ENCODE measurements at places on chromosomes 3 and 15.
A peak's percentile ranks its signal among the peaks of the same experiment; 100 is the strongest.

DNA sequence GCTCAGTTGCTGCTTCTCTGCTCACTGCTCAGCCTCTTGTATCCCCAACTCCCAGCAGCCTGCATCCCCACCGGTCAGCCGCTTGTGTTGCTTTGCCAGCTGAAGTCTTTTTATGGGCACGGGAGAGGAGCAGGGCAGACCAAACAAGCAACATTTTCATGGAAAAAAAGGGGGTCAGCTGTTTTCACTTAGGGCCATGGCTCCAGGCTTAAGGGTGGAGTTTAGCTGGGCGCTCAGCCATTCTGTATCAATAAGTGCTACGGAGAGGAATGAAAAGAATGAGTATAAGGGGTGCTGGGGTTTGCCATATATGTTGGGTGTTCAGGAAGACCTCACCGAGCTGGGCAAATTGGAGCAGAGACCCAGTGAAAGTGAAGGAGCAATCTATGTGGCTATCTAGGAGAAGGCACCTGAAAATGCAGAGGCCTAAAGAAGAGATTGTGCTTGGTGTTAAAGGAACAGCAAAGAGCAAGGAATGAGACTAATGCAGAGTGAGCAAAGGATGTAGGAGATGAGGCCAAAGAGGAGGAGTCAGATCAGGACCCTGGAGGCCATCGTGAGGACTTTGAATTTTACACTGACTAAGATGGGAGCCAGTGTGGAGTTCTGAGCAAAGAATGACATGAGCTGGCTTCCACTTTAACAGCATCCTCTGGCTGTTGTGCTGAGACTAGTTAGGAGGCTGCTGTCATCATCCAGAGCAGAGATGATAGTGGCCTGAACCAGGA lies 16.6 kb upstream of the IREB2 start:
- DNase-seq: no peak
- H3K4me3 ChIP-seq: no peak overlapping the region
- peaks cover 8% of the 10 kb centered on the region for H3K4me1 ChIP-seq

DNA sequence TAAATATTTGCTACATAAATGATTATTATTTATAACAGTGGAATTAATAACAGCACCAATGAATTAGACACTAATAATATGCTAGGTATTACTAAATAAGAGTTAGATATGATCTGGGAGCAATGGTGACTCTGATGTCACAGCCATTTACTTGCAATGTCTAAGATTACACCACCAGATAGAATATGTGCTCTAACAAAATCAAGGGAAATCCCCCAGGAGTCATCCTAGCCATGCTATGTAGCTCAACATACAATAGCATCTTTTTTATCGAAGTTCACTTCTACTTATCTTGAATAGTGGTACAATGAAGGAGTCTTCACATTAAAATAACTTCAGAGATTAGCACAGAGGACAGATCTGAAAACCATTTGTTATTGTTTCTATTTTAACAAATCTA lies 154.0 kb downstream of the FMN1 start:
- H3K27me3 ChIP-seq: peaks cover 29% of the 10 kb centered on the region
- no peaks in the 10 kb centered on the region for H3K36me3 ChIP-seq
- no peaks in the 10 kb centered on the region for H3K4me1 ChIP-seq

DNA sequence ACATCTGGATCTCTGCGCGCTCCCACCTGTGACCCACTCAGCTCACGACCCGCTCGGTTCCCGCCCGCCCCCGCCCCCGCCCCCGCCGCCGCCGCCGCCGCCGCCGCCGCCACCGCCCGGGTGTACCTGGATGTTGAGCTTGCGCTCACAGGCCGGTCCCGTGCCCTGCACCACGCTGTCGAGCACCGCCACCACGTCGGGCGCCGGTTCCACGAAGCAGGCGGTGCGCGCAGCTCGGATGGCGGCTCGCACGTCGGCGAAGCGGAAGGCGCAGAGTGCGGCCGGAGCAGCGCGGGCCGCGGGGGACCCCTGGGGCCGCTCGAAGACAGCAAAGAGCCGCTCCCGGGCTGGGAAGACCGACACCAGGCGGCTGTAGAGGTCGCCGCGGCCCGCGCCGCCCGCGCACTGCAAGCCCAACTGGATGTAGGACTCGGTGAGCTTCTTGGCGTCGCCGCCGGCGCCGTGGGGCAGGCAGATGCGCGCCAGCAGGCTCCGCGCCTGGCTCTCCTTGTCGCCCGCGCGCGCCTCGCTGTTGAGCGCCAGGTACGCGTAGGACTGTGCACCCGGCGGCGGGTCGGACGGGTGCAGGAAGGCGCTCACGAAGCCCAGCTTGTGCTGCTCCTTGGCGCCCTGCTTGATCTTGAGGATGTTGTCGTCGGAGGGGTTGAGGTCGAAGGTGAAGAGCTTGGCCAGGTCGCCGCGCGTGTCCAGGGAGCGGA lies 1.1 kb downstream of the PLXND1 start:
- peak overlapping the region; percentile 89 for H3K27ac ChIP-seq
- peaks cover 41% of the 10 kb centered on the region for H3K27me3 ChIP-seq
- DNase-seq: peak; percentile 18
- H3K4me3 ChIP-seq: peak overlapping the region; percentile 89

GRCh38 chr15:34018021-34018645 lies 20.9 kb downstream of the AVEN start:
- H3K4me3 ChIP-seq: no peak overlapping the region
- peaks cover 3% of the 10 kb centered on the region for H3K4me1 ChIP-seq
- no peaks in the 10 kb centered on the region for H3K27me3 ChIP-seq
- H3K36me3 ChIP-seq: peaks cover 31% of the 10 kb centered on the region
- DNase-seq: no peak
- H3K27ac ChIP-seq: no peak overlapping the region

DNA sequence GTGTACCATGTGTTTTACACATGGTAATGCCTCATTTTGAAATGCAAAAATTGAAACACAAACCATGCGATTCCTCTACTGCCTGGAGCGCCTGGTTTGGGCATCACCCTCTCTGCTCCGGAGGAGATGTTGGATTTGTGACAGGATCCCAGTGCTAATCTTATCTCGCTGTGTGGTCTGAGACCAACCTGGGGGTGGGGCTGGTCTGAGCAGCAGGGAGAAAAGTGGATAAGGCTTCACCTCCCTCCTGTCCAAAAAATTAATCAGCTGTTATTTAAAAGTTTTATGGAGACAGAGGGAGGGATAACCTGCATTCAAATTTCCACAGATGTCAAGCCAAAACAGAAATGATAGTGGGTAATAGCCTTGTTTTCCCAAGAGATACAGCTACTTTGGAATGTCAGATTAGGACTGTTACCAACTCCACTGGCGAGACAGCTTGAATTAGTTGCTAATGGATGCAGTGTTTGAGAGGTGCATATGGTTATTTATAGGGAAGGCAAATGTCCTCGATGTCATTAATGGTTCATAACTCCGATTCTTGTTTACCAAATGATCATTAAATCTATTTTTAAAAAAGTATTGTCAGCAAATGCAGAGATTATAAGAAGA lies 54.0 kb upstream of the SKOR1 start:
- H3K27ac ChIP-seq: no peak overlapping the region
- no peak overlapping the region for H3K4me3 ChIP-seq
- H3K27me3 ChIP-seq: no peaks in the 10 kb centered on the region
- no peak for DNase-seq

DNA sequence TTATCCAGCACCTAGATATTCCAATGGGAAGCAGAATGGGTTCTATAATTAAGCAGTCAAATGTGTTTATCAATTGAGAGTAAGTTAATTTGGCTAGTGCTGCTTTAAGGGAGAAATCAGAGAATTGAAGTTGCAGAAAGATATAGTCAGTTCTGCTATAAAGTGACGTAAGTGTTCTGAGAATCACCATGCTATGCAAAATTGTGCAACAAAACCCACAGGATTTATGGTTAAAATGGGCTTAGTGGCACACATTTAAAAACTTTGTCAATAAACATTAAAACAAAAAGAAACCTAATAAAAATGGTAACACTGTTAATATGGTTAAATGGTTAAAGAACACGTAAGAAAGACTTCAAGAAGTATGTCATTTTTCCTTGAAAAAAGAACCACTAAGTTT lies 74.5 kb downstream of the TMEM108 start:
- peaks cover 3% of the 10 kb centered on the region for H3K4me1 ChIP-seq
- no peak for DNase-seq

DNA sequence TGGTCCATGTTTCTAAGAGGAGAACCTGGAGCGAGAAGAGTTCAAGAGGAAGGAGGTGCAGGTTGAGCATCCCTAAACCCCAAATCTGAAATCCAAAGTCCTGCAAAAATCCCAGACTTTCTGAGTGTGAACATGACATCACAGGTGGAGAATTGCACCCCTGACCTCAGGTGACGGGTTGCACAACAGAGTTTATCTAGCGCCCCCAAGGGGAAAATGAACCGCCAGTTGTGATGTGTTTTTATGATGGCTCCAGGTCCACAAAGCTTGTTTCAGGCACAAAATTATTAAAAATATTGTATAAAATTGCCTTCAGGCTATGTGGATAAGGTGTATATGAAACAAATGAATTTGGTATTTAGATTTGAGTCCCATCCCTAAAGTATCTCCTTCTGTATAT lies 420.0 kb downstream of the GABRB3 start:
- no peaks in the 10 kb centered on the region for H3K4me1 ChIP-seq
- no peaks in the 10 kb centered on the region for H3K27me3 ChIP-seq
- no peak overlapping the region for H3K4me3 ChIP-seq
- no peaks in the 10 kb centered on the region for H3K36me3 ChIP-seq

- no peak overlapping the region for H3K4me3 ChIP-seq
- H3K27ac ChIP-seq: no peak overlapping the region
- H3K36me3 ChIP-seq: no peaks in the 10 kb centered on the region
- no peaks in the 10 kb centered on the region for H3K27me3 ChIP-seq
Measured at GRCh38 chr15:71335591-71335990, 220.3 kb downstream of the THSD4 start.

GRCh38 chr3:154486949-154487348 lies 57.0 kb upstream of the GPR149 start:
- H3K27me3 ChIP-seq: no peaks in the 10 kb centered on the region
- no peak overlapping the region for H3K4me3 ChIP-seq
- no peaks in the 10 kb centered on the region for H3K36me3 ChIP-seq
- DNase-seq: no peak
- no peak overlapping the region for H3K27ac ChIP-seq

- H3K4me3 ChIP-seq: peak overlapping the region; percentile 98
- no peak for DNase-seq
- H3K27ac ChIP-seq: peak overlapping the region; percentile 100
- no peaks in the 10 kb centered on the region for H3K27me3 ChIP-seq
- peaks cover 16% of the 10 kb centered on the region for H3K4me1 ChIP-seq
Measured at GRCh38 chr3:44339181-44340057, 853 bp downstream of the TCAIM start.

DNA sequence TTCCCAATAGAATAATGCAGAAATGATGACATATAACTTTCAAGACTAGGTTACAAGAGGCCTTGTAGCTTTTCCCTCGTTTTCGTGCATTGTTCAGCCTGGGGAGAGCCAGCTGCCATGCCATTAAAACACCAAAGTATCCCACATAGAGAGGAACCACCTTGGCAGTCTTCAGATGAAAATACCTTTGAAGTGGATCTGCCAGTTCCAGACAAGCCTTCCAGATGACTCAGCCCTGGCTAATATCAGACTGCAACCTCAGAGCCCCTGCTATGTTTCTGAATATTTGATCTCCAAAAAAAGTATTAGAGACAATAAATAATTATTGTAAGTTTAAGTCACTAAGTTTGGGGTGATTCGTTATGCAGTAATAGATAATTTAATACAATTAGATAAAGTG lies 294.3 kb upstream of the GBE1 start:
- no peaks in the 10 kb centered on the region for H3K36me3 ChIP-seq
- no peaks in the 10 kb centered on the region for H3K4me1 ChIP-seq
- no peaks in the 10 kb centered on the region for H3K27me3 ChIP-seq
- no peak overlapping the region for H3K4me3 ChIP-seq
- H3K27ac ChIP-seq: no peak overlapping the region
- DNase-seq: no peak

- H3K27me3 ChIP-seq: peaks cover 27% of the 10 kb centered on the region
- DNase-seq: no peak
- H3K4me1 ChIP-seq: no peaks in the 10 kb centered on the region
- H3K4me3 ChIP-seq: no peak overlapping the region
- H3K27ac ChIP-seq: no peak overlapping the region
Measured at GRCh38 chr15:58046467-58046866, 19.0 kb downstream of the ALDH1A2 start.

- no peak overlapping the region for H3K27ac ChIP-seq
- no peaks in the 10 kb centered on the region for H3K27me3 ChIP-seq
- H3K4me1 ChIP-seq: peaks cover 11% of the 10 kb centered on the region
- peaks cover 54% of the 10 kb centered on the region for H3K36me3 ChIP-seq
- H3K4me3 ChIP-seq: no peak overlapping the region
Measured at GRCh38 chr3:125022206-125022605, 33.6 kb downstream of the HEG1 start.

DNA sequence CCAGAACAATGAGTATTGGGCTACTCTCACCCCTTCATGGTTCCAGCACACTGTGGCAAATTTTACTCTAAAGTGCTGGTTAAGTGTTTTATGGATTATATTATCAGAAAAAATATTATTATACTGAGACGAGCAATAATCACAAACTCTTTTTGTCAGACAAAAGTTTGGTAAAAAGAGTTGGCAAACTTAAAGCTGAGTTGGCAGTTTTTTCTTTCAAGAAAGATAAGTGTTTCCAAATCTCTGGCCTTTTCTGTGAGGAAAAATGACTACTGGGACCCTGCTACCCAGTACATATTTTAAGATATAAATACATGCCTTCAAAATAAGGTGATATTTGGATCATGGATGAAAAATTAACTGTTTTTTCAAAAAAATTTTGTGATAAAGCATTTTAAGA lies 471.5 kb upstream of the IL12A start:
- no peak for DNase-seq
- no peaks in the 10 kb centered on the region for H3K4me1 ChIP-seq
- no peak overlapping the region for H3K27ac ChIP-seq
- no peaks in the 10 kb centered on the region for H3K36me3 ChIP-seq

DNA sequence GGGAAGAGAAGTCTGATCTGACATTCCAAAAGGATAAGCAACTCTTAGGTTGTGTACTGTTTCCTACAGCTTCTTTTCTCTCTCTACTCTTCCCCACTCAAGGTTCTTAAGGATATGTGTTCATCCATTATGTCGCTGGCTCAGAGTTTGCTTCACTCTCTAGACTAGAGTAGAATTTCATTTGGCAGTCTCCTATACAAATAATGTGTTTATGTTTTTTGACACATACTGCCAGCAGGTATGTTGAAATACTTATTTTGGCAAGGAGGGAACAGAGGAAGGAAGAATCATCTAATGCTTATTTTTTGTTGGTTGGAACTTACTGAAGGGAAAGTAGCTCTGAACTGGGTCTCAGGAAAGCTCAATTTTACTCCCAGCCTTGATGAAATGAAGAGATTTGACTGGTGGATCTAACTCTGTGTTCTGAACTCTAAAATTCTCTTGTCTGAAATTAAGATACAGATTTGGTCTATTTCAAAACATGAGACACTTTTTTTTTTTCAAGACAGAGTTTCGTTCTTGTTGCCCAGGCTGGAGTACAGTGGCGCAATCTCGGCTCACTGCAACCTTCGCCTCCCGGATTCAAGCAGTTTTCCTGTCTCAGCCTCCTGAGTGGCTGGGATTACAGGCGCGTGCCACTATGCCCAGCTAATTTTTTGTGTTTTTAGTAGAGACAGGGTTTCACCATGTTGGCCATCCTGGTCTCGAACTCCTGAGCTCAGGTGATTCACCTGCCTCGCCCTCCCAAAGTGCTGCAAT lies 7.6 kb upstream of the EMC3 start:
- H3K27me3 ChIP-seq: no peaks in the 10 kb centered on the region
- H3K27ac ChIP-seq: peak overlapping the region; percentile 33
- H3K4me1 ChIP-seq: no peaks in the 10 kb centered on the region
- H3K4me3 ChIP-seq: no peak overlapping the region
- H3K36me3 ChIP-seq: peaks cover 11% of the 10 kb centered on the region
- no peak for DNase-seq

All from stimulated activated naive B cell treated with anti-CD40 and anti-IgM and Interleukin-4, amounts not matched to agents 10 μg/mL and 1 μg/mL and 100 μg/mL, for 72 hours (primary cell).